Endothelial cell (in vitro differentiated cells): ENCODE measurements at places on chromosomes 3 and 15.

GRCh38 chr15:68427366-68427765 is 4.6 kb downstream of the ITGA11 start:
- no peak for DNase-seq

GRCh38 chr3:154602241-154602640 is 172.3 kb upstream of the GPR149 start:
- DNase-seq, result no peak

DNA sequence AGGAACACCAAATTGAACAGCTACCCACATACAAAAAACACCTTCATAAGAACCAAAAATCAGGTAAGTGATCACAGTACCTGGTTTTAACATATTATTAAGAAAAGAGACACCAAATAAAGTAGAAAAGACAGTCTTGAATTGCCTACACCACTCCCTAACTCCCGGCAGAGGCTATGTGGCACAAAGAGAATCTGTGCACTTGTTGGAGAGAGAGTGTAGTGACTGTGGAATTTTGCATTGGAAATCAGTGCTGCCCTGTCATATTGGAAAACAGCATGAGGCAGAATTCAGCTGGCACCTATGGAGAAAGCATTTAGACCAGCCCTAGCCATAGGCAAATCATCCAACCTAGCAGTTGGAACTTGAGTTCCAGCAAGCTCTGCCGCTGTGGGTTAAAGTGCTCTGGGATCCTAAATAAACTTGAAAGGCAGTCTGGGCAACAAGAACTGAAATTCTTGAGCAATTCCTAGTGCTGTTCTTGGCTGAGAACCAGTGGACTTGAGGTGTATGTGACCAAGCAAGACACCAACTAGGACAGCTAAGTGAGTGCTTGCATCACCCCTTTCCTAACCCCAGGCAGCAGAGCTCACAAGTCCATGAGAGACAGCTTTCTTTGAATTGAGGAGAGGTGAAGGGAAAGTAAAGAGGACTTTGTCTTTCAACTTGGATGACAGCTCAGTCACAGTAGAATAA is 969.6 kb upstream of the ALCAM start:
- DNase-seq, result no peak

GRCh38 chr15:28024889-28025250 is 74.2 kb downstream of the OCA2 start:
- no peak for DNase-seq
